NCI-H460 (cell line): ENCODE measurements at places on chromosomes 4 and X.
A peak's percentile ranks its signal among the peaks of the same experiment; 100 is the strongest.

DNA sequence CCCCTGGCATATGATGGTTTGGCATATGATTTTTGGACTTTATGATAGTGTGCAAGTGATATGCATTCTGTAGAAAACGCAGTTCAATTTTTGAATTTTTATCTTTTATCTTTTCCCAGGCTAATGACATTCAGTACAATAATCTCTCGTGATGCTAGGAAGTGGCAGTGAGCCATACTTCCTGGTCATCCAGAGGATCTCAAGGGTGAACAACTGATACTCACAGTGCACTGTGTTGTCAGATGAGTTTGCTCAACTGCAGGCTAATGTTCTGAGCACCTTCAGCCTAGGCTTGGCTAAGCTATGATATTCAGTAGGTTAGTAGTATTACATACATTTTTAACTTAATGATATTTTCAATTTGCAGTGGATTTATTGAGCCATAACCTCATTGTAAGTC, 405.3 kb downstream of the PCDH7 start:
- no peak for DNase-seq

GRCh38 chr4:108425988-108426387, 194.4 kb upstream of the RPL34 start:
- no peak for DNase-seq

GRCh38 chr4:160717848-160718247, 1446.0 kb downstream of the FSTL5 start:
- no peak for DNase-seq

DNA sequence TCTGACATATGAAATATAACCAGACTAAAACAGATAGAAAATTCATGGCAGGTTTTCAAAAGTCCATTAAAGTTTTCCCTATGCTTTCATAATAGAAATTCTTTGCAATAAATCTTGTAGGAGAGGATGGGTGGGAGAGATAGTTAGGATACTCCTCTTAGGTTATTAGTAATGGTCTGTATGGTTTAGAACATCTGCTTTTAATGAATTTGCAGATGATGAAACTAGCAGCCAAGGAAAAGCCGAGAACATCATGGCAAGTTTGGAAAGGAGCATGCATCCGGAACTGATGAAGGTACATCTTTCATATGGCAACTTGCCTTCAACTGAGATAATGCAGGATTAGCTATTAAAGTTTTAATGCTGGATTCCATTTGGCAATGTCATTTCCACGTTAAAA, 70.7 kb downstream of the DOCK11 start:
- no peak for DNase-seq

GRCh38 chr4:95068818-95069478, 311.2 kb downstream of the BMPR1B start:
- no peak for DNase-seq

- no peak for DNase-seq
These were observed 196.4 kb downstream of the LRBA start for GRCh38 chr4:150818661-150819060.

GRCh38 chr4:83267121-83267829, 17.3 kb downstream of the COQ2 start:
- no peak for DNase-seq

- DNase-seq, result no peak
These were observed 139.7 kb downstream of the INPP4B start for GRCh38 chr4:142706381-142706780.

DNA sequence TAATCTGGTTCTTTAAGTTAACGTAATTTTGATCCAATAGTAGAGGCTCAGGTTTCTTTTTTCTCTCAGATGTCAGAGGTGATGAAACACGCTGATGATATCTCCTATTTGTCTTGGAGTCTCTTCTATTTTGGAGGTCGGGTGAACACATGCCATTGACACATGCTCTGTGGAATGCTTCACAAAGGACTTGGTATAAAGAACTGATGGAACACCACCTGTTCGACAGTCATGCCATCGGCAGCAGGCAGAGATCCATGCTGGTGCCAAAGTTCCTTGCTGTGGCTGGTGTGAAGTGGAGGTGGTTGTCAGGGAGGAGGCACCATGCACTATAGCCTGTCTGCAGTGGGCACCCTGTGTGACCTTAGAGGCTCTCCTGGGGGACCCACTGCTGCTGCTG, 94.9 kb downstream of the ATP8A1 start:
- DNase-seq, result no peak

DNA sequence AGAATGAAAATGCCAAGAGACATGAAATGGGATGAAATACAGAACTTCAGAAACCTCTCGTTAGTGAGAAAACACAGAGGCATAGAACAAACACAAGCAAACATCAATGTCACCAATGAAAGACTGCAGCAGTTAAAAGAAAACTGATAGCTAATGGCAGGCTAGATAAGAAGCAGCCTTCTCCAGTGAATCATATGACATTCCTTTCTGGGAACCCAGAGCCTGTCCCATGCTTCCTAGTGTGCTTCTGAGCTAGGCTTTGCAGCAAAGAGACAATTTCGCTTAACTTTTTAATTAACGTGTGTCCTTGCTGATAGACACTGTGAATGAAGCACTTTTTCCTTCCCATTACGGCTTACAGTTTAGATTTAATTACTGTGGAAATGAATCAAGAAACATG, 444.6 kb downstream of the IL15 start:
- no peak for DNase-seq

DNA sequence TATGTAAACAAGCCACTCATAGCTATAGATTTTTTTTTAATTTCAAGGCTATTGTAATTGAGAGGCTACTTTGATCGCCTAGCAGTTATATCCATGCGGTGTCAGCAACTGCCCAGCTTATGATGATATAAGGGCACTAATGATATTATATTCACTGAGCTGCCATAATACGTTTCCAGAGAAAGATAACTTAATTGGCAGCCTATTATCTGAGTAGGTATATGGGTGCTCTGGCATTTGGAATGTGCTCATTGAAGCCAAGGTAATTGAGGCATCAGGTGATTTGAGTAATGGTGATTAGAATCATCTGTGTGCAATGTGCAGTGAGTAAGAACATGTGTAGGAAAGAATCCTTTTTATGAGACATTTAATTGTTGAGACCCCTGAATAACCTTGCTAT, 490.0 kb downstream of the CENPC start:
- no peak for DNase-seq

GRCh38 chr4:13323921-13324320, 160.2 kb downstream of the RAB28 start:
- DNase-seq, result no peak

- no peak for DNase-seq
These were observed 53.4 kb downstream of the ADGRG4 start for GRCh38 chrX:136354201-136354600.

DNA sequence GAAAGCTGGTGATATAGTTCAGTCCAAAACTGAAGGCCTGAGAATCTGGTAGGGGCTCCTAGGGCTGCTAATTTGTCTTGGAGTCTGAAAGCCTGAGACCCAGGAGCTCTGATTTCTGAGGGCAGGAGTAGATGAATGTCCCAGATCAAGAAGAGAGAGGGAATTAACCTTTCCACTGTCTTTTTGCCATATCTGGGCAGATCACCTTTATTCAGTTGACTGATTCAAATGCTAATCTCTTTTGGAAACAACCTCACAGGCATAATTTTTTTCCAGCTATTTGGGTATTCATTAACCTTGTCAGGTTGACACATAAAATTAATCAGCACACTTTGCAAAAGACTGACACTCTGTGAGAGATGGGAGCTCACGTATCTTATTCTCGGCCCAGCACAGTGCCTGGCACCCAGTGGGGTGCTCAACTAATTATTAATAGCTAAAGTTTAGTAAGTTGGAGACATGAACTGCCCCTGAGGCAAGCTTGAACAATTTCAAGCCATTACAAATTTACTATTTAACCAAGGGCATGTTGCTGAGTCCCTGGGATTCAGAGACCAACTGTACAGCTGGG, 114.3 kb downstream of the CPEB2 start:
- DNase-seq, result no peak

- no peak for DNase-seq
These were observed 105.0 kb downstream of the NDST3 start for GRCh38 chr4:118139241-118139640.

- DNase-seq, result no peak
These were observed 319.3 kb upstream of the PPARGC1A start for GRCh38 chr4:24209131-24209530.

GRCh38 chr4:18100657-18101056, 79.1 kb upstream of the LCORL start:
- no peak for DNase-seq

GRCh38 chr4:85573270-85573669, 98.3 kb downstream of the ARHGAP24 start:
- DNase-seq, result no peak

GRCh38 chr4:47538111-47538824, 53.2 kb downstream of the ATP10D start:
- DNase-seq, result no peak

DNA sequence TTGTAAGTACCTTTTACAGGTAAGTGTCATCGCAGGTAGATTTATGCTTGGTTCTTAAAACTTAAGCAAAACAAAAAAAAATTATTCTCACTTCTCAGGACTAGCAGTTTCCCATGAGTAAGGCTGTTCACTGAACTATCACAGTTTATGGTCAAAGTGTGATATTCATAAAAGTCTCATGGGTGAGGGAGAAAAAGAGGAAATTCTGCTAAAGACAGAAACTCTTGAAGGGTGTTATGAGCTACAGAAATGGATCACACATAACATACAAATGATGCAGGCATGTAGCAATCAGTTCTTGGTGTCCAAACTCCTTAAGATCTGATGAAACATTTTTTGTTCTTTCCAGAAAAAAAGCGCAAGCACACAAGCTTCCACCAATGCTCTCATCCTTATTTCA, 8.5 kb downstream of the RAB9A start:
- DNase-seq, result no peak

DNA sequence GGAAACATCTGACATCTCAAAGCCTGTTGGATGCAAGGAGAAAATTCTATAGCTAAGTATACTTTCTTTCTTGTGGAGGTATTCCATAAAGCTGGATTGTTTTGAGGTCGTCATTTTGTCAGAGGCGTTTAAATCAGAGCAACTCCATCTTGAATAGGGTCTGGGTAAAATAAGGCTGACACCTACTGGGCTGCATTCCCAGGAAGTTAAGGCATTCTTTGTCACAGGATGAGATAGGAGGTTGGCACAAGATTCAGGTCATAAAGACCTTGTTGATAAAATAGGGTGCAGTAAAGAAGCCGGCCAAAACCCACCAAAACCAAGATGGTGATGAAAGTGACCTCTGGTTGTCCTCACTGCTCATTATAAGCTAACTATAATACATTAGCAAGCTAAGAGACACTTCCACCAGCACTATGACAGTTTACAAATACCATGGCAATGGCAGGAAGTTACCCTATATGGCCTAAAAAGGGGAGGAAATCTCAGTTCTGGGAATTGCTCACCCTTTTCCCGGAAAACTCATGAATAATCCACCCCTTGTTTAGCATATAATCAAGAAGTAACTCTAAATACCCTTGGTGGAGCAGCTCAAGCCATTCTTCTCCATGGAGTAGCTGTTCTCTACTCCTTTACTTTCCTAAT, 11.9 kb downstream of the HSD17B13 start:
- DNase-seq, result no peak

GRCh38 chrX:140765043-140765784, 55.7 kb downstream of the LINC00632 start:
- peak; percentile 41 for DNase-seq

GRCh38 chr4:186148336-186148975, 42.9 kb upstream of the CYP4V2 start:
- no peak for DNase-seq

DNA sequence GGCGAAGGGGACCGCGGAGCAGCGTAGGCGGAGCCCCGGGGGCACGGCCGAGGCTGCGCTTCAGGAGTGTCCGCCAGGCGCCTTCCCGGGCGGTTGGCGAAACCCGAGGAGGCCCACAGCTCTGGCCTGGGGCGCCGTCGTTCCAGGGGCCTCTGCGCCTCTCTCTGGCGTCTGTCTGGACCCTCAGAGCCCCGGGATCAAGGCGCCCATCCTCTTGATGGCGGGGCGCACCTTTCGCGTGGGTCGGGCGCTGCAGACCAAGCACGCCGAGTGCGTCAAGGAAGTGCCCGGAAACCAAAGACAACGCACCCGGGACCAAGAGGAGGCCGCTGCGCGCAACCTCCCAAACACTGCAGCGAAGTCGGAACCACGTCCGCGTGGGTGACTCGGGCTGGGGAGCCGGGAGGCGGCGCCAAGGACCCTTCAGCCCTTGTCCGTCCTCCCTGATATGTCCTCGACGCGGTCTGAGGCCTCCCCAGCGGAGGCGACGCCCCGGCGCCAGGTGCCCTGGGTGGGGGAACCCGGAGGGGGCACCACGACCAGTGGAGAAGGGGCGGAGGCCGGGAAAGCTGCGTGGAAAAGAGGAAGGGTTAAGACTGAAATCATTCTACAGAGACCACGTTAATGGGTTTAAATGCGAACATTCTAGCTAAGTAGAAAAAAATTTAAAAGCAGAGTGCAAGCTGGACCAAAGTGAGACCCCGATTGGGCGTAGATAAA, 9.9 kb downstream of the HMX1 start:
- no peak for DNase-seq

DNA sequence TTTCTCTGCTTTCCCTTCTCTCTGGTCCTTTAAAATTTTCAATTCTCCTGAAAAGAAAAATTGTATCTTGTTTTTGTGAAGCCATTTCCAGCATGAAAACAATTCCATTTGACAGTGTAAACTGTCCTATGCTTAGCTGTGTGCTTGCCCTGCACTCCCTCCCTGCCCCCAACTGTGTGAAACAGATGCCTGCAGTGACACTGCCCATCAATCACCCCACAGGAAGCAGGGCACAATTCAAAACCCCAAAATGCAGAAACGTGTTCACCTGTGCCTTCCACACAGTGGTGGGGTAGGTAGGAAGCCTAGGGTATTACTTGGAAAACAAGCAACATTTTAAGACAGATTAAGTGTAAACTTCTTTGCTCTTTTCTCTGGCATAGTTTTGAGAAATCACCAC, 6.2 kb upstream of the FHDC1 start:
- DNase-seq, result no peak

- no peak for DNase-seq
These were observed 21.2 kb downstream of the CLGN start for GRCh38 chr4:140406292-140406691.

- no peak for DNase-seq
These were observed 9.8 kb upstream of the DCLK2 start for GRCh38 chr4:150068300-150068960.

GRCh38 chrX:86370927-86371326, 222.7 kb downstream of the DACH2 start:
- DNase-seq, result no peak

DNA sequence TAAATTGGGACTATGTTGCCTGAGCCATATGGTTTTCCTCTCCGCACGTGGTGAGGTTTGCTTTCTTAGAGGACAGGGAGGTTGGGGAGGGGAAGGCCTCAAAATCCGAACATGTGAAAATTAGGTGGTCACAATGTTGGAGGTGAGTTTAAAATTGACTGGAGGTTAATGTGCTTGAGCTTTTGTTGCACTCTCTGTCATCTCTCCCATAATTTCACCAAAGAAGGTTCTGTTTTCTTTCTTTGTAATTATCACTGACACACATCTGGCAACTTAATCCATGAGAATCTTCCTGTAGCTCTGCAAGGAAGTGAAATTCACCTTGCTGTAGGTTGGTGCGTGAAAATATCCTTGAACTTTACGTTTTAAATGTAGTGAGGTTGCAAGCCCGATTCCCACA, 225.5 kb downstream of the PDGFC start:
- DNase-seq, result no peak
